ENCODE measurements at places on chromosomes 11 and 22.

GRCh38 chr22:29251265-29251664 lies 16.5 kb downstream of the RHBDD3 start:
- no peak for DNase-seq

GRCh38 chr11:131095511-131096185 lies 179.4 kb upstream of the SNX19 start:
- peak; percentile 18 for DNase-seq

DNA sequence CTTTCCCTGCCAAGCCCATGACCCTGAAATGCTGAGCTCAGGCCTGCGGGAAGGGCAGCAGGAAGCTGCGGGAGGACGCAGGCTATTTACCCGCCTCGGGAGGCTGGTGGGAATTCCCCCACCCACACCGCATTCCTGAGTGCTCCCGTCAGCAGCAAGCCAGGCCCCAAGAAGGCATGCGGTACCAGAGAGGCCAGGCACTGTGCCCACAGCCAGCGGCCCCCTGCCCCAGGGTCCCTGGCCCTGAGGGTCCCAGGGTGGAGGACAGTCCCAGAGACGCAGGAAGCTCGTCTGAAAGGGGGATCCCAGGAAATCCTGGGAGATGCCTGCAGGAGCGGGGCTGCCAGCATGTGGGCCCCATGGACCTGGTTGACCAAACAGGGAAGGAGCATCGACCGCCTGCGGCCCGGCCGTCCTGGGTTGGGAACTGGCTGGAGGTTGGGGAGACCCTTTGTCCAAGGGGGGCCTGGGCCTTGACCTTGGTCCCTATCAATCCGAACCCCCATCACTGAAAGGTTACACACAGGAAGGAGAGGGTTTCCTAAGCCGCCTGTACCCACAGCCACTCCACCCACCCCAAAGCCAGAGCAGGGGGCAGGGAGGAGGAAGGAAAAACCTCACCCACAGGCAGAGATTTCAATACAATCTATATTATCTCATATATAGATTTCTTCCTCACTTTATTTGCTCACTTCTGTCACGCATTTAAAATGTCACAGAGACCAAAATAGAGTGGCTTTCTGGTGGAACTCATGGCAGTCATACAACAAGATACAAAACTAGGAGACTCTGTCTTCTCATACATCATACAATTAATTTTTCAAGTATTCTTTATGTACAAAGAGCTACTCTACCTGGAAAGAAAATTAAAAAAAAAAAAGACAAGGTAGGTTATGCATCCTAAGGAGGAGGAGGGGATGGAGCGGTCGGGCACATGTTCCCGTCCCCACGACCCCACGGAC lies 17.1 kb downstream of the MAFF start:
- DNase-seq = no peak

DNA sequence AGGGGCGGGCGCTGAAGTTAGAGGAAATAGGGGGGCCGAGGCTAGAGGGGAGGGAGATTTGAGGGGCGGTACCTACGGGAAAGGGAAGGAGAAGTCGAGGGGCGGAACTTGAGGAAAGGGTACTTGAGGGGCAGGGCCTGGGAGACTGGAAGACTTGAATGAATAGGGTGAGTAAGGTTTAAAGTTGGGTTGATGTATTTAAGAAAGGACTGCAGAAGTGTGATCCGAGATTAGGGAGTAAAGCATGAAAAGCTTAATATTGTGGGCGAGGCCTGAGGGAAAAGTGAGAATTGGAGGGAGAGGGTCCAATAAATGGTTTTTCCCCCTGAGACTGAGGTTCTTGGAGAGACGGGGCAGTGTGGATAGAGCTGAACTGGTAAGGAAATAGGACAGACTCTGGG lies 723 bp downstream of the HSCB start:
- no peak for DNase-seq

- no peak for DNase-seq
Observed at GRCh38 chr22:42434748-42435425, 2.7 kb upstream of the NFAM1 start.

- no peak for DNase-seq
Observed at GRCh38 chr11:61966734-61967115, 709 bp downstream of the FTH1 start.

- DNase-seq = no peak
Observed at GRCh38 chr11:21414953-21415352, 745.6 kb downstream of the NELL1 start.

- DNase-seq = no peak
Observed at GRCh38 chr11:62953811-62954210, 31.0 kb downstream of the SLC22A6 start.

DNA sequence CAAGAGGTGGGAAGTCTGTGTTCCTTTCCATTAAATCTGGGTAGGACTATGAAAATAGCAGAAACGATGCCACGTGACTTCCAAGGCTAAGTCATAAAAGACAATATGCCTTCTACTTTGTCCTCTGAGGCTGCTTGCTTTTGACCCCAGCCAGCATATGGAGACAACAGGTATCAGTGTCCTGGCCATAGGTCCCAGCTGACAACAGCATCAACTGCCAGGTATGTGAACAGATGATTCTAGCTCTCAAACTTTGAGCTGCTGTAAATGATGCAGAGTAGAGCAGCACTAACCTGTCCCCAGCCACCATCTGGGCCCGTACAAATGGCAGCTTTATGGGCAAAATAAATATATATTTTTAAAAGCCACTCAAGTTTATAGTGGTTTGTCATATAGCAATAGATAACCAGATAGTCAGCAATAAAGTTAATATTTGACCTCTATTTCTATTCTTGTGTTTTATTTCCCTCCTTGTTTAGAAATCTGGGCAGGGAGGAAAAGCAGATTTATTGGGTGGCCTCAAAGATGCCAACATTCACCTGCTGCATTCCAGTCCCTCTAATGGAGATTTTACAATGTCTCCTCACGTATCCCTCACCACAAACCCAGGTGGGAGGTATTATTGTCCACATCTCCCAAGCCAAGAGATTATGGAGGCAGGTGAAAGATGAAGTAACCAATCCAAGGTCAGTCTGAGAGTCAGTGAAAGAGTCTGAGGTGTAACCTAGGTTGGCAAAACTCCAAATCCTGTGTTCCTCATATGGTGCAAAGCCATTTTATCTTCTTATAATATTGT lies 209.6 kb upstream of the LARGE1 start:
- DNase-seq = no peak

GRCh38 chr22:44831885-44832284 lies 79.5 kb downstream of the ARHGAP8 start:
- DNase-seq = no peak

DNA sequence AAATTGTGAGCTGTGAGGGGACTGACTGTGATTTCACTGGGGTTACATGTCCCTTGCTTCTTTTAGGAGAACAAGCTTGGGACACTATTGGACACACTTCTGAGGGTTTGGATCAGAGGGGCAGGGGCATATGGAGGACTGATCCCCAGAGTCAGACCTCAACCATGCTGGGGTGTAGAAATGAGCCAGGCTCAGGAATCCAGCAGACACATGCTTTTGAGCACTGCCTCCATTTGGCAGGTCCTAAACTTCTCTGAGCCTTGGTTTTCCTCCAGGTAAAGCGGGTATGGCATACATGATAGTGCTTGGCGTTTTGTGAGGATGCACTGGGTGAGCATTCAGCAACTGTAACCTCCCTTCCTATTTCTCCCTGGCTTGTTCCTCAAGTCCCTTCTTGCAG lies 74.7 kb downstream of the ADAMTS15 start:
- DNase-seq = no peak

DNA sequence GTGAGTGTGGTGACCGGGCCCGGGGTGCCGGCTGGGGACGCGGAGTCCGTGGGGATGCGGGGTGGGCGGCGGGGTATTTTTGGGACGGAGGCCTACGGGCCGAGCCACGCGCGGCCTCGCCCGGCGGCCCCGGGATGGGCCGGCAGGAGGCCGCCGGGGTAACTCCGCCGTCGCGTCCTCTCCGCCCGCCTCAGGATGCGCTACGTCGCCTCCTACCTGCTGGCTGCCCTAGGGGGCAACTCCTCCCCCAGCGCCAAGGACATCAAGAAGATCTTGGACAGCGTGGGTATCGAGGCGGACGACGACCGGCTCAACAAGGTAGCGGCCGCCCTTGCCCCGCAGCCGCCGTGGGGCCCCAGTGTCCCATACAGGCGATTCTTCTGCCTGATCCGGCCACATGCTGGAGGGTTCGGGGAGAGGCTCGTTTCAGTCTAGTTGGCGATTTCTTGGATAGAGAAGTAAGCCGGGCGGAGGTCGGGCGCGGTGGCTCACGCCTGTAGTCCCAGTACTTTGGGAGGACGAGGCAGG lies 337 bp downstream of the RPLP2 start:
- DNase-seq = no peak

- no peak for DNase-seq
Observed at GRCh38 chr11:75277211-75277805, 36.7 kb downstream of the TPBGL start.

DNA sequence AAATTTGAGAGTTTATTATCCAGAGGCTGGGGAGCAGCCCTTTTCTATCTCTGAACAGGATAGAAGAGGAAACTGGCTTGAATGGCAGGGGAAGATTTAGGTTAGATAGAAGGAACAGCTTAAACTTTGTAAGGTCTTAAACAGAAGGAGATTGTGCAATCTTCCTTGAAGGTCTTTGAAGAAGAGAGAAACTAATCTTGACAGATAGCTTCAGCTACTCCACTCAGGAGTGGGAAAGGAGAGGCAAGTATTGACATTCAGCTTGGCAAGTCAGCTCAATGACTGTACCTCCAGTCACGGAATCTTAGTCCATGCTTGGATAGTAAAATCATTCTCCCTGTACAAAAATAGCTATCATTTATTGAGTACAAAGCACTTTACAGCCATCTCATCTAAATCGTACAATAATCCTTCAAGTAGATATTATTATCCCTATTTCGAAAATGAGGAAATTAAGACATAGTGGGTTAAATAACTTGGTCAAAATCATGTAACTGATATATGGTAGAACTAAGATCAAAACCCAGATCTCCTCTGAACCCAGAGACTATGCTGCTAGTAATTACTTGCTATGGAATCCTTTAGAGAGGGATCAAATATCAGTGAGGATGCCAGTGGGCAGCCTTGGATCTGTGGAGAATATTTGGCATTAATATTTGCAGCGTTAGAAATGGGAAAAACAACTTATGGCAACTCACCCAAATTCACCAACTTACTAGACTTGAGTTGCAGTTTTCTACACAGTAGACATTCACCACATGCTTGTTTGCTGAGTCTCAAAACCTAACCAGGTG lies 14.6 kb downstream of the C11orf97 start:
- DNase-seq = no peak

- DNase-seq = peak; percentile 44
Observed at GRCh38 chr11:133747409-133747808, 97.9 kb downstream of the SPATA19 start.

DNA sequence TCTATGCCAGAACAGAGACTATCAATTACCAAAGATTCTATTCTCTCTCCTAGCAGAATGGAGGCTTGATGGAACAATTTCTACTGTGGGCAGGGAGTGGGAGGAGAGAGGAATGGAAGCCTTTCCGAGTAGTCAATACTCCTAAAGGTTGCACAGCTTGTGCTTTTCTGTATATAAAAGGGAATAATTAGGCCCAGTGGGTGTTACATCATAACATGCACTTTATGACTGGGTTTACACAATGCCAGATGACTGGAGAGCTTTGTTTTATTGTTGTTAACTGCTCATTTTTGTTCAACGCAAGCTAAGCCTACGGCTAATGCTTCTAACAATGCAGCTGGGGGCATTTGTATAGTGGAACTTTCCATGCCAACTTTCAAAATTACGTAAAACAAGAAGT lies 2237.9 kb upstream of the RAG2 start:
- peak; percentile 18 for DNase-seq

- no peak for DNase-seq
Observed at GRCh38 chr22:37068859-37069258, 17.3 kb downstream of the KCTD17 start.

GRCh38 chr11:134506046-134506445 lies 94.0 kb upstream of the B3GAT1 start:
- no peak for DNase-seq

GRCh38 chr11:4496557-4497248 lies 14.3 kb downstream of the OR52K1 start:
- peak; percentile 11 for DNase-seq

DNA sequence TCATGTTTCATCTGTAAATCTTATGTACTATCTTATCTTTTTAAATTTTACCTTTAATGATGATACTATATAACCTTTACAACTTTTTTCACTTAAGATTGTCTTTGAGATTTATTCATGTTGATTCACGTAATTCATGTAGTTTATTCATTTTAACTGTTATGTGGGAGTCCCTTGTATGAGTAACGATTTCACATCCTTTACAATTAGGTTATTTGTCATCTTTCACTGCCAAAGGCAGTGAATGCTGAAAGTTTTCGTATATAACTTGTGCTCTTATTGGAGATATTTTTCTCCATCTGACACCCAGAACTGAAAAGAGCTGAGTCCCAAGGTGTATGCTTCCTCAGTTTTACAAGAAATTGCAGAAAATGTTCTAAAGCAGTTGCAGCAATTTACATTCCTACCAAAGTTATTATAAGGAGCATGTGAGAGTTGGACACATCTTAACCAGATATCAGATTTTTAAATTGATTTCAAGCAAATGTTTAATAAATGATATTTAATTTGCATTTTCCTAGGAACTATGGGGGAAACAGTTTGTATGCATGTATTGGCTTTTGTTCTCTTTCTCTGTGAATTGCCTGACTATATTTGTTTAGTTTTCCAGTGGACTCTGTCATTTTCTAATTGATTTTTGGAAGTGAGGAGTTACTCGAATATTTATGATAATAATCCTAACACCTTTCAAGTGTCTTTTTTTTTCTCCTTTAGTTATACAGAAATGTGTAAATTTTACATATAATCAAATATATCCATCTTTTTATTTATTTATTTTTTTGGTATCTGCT lies 6.4 kb downstream of the ARL14EP start:
- no peak for DNase-seq

GRCh38 chr22:27331526-27332281 lies 469.9 kb downstream of the MN1 start:
- peak; percentile 69 for DNase-seq

DNA sequence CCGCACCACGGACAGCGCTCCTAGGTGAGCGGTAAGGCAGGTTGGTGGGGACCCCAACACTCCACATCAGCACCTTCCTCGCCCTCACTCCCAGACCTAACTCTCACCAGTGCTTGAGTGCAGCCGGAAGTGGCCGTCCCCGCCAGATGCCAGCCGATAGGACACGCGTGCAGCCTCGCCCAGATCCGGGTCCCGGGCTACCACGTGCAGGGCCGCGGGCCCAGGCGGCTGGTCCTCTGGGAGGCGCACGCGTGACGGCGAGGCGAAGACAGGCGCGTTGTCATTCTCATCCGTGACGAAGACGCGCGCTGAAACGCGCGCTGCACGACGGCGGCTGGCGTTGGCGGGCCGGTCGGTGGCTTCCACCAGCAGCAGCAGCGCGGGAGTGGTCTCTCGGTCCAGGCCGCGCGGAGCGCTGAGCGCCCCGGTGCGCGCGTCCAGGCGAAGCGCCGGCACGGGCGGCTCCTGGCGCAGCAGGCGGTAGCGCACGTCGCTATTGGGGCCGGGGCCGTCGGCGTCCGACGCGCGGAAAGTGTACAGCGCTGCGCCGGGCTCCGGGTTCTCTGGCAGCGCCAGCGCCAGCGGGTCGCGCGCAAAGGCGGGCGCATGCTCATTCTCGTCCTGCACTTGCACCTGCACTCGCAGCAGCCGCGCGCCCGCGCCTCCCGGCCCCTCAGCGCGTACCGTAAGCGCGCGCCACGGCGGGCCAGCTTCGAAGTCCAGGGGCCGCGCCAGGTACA lies 10.8 kb upstream of the TPP1 start:
- no peak for DNase-seq
